ENCODE measurements at places on chromosomes 12 and 14. TPM values are rescaled to one million over a fixed set of nuclear protein-coding genes. Genes with fewer than 3 reads are reported as not detected.

- peaks cover 2% of the 10 kb centered on the region for H3K27me3 ChIP-seq
- no peaks in the 10 kb centered on the region for H3K36me3 ChIP-seq
- peaks cover 11% of the 10 kb centered on the region for H3K4me1 ChIP-seq
- H3K4me3 ChIP-seq: no peak overlapping the region
Observed at GRCh38 chr14:55747186-55747585, 167.2 kb downstream of the KTN1 start.

DNA sequence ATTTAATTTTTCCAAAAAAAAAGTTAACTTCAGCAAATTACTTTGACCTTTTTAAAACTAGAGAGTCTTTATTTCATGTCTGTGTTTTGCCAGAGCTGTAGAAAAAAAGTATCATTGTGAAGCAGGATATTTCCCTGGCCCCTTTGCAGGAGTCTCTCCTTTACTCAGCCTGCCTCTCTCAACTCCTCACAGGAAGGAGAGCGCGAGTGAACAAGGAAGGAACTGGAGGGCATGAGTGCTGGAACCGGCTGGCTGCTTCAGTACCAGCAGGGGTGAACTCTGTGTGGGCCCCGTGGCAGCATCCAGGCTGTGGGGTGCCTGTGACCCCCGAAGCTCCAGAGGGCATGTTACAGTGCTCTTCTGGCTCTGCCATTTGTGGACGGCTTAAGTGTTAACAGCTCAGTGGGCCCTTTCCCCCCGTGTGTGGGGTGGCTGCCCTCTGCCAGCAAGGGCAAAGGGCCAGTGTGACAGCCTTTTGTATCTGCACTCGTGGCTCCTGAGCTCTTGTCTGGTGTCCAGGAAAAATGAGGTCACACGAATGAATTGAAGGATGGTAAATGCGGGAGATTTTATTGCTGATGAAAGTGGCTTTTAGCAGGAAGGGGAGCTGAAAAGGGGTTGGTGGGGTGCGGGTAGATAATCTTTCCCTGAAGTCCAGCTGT, 76.6 kb upstream of the KCNH3 start:
- no peak for DNase-seq
- peak overlapping the region; percentile 86 for H3K27ac ChIP-seq
- H3K27me3 ChIP-seq: no peaks in the 10 kb centered on the region
- H3K4me3 ChIP-seq: no peak overlapping the region
- peaks cover 8% of the 10 kb centered on the region for H3K4me1 ChIP-seq

GRCh38 chr12:54987611-54988231, 3.2 kb upstream of the TESPA1 start:
- H3K4me1 ChIP-seq: no peaks in the 10 kb centered on the region
- no peak for DNase-seq
- no peaks in the 10 kb centered on the region for H3K36me3 ChIP-seq
- H3K27ac ChIP-seq: no peak overlapping the region

DNA sequence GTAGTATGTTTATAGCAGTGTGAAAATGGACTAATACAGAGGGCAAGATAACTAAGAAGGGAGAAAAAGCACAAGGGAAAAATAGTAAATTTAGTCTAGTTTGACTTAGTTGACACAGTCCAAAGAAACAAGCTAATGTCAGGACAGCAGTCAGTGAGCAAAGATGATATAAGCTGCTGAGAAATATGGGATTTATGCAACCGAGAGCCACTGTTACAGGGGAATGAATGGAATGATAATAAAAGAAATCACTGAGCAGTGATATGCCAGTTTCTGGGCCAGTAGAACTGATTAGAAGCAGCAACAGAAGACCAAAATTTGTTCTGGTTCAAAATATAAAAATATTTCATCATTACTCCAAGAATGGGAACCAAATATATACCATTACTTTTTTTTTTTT, 60.1 kb downstream of the R3HDM2 start:
- no peak overlapping the region for H3K4me3 ChIP-seq
- H3K27me3 ChIP-seq: no peaks in the 10 kb centered on the region
- no peak for DNase-seq
- peaks cover 13% of the 10 kb centered on the region for H3K4me1 ChIP-seq
- no peak overlapping the region for H3K27ac ChIP-seq
- peaks cover 21% of the 10 kb centered on the region for H3K36me3 ChIP-seq

DNA sequence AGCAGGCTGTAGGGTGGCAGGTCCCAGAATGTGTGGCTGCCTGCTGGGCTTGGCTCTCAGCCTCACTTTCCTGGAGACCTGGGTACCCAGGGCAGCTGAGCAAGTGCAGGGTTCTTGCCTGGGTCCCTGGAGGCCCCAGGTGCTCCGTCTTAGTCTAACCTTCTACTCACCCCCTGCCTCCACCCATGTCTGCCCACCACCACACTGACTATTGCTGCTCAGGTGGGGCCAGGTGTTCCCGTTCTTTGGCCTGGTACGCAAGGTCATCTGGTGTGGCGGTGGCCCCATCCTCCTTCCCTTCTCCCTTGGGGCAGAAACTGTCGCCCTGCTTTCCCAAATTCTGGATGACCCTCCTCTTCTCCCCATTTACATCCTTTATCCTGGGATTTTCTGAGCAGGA, 319.9 kb downstream of the TMEM121 start:
- H3K27ac ChIP-seq: no peak overlapping the region
- no peaks in the 10 kb centered on the region for H3K27me3 ChIP-seq
- H3K4me3 ChIP-seq: no peak overlapping the region
- peaks cover 4% of the 10 kb centered on the region for H3K36me3 ChIP-seq
- DNase-seq: no peak

DNA sequence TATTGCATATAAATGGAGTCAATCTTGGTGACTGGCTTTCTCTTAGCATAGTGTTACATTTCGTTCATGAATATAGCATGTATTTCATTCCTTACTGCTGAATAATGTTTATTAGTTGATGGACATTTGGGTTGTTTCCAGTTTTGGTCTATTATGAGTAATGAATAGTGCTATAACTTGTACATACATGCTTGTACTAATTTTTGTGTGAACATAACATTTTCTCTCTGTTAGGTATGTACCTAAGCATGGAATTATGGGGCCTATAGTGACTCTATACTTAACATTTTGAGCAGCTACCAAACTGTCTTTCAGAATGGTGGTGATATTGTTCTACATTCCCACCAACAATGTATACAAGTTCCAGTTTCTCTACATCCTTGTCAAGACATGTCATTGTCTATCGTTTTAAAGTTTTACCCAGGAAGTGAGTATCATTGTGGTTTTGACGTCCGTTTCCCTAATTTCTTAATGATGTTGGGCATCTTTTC, 23.1 kb downstream of the ATP2A2 start:
- DNase-seq: no peak
- H3K4me3 ChIP-seq: no peak overlapping the region
- H3K27me3 ChIP-seq: no peaks in the 10 kb centered on the region
- peaks cover 2% of the 10 kb centered on the region for H3K4me1 ChIP-seq
- H3K27ac ChIP-seq: no peak overlapping the region
- H3K36me3 ChIP-seq: peaks cover 37% of the 10 kb centered on the region

DNA sequence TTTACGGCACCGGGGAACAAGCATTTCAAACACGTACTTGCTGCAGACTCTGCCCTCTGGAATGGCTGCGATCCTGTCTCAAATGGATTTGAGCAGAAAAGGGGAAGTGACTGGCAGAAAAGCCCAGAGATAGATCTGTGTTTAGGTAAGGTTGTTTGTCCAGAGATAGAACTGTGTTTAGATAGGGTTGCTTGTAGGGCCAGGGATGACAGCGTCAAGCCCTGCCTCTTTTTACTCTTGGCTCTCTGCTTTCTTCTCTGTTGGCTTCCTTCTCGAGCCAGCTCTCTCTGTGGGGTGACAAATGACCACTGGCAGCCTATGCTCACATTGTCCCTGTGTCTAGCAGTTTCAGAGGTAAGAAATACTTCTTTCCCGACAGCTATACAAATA, 11.4 kb downstream of the DGLUCY start:
- peaks cover 26% of the 10 kb centered on the region for H3K36me3 ChIP-seq
- H3K4me1 ChIP-seq: peaks cover 14% of the 10 kb centered on the region
- peak overlapping the region; percentile 92 for H3K27ac ChIP-seq
- no peaks in the 10 kb centered on the region for H3K27me3 ChIP-seq
- DNase-seq: no peak

RHOF gene
- 37.5 TPM for total RNA-seq

TPPP2 gene
- not detected for total RNA-seq

PPP1R1A gene
- total RNA-seq: 22.3 TPM

DPF3 gene
- total RNA-seq: 3.0 TPM

PCED1B gene
- 1.1 TPM for total RNA-seq

MMP17 gene
- 0.49 TPM for total RNA-seq

HNRNPC gene
- total RNA-seq: 690 TPM
